Prostate gland (tissue), 2 donors: ENCODE measurements at places on chromosomes 7 and 10. TPM values are rescaled to one million over a fixed set of nuclear protein-coding genes. Genes with fewer than 3 reads are reported as not detected.

GRCh38 chr7:140342727-140343514 is 55.4 kb downstream of the SLC37A3 start:
- no peak overlapping the region for H3K27ac ChIP-seq
- no peak for DNase-seq
- H3K4me1 ChIP-seq = no peaks in the 10 kb centered on the region
- H3K4me3 ChIP-seq = no peak overlapping the region
- no peaks in the 10 kb centered on the region for H3K36me3 ChIP-seq

GRCh38 chr7:158008267-158008666 is 579.4 kb downstream of the PTPRN2 start:
- H3K4me1 ChIP-seq = no peaks in the 10 kb centered on the region
- no peaks in the 10 kb centered on the region for H3K27me3 ChIP-seq
- DNase-seq = no peak
- H3K36me3 ChIP-seq = no peaks in the 10 kb centered on the region
- no peak overlapping the region for H3K4me3 ChIP-seq

GRCh38 chr10:83816942-83817341 is 322.4 kb upstream of the GHITM start:
- no peaks in the 10 kb centered on the region for H3K27me3 ChIP-seq
- H3K4me1 ChIP-seq = no peaks in the 10 kb centered on the region
- no peak overlapping the region for H3K27ac ChIP-seq

- DNase-seq = no peak
- no peaks in the 10 kb centered on the region for H3K27me3 ChIP-seq
- no peak overlapping the region for H3K4me3 ChIP-seq
- H3K36me3 ChIP-seq = no peaks in the 10 kb centered on the region
- H3K4me1 ChIP-seq = no peaks in the 10 kb centered on the region
Measured at GRCh38 chr10:78348411-78349164, 314.9 kb downstream of the RPS24 start.

Gene HMX3
- total RNA-seq = not detected

DNA sequence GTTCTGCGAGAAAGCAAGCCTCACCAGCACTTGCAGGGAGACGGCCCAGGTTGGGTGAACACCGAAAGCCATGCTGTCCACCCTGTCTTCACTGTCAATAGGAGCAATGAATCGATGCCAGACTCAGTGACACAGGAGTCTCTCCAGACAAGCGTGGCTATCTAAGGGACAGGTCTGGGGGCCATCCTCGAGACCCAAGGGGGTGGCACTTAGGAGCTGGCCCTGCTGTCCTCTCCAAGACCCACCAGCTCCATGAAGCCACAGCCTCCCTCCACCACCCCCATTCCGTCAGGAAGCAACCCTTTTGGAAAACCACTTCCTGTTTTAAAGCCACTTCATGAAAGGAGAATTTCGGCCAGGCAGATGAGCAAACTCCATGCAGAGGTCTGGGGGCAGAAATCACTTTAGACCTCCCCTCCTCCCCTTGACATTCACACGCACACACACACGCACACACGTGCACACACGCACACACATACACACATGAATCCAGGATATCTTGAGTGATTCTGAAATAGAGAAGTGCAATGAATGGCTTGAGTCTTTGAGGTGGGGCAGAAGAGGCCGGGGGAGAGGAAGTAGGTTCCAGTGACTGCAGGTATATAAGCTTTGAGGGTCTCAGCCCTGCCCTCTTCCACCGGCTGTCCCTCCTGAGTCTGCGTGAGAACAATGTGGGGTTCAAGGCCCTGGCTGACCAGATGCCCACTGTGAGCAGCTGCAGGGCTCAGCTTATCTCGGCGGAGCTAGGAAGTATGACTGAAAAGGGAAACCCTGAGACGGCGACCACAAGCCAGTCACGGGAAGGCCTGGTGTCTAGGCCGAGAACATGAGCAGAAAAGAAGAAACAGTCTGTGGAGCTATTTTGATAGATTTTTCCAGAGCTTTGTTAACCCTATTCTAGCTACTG is 25.0 kb downstream of the RGS10 start:
- no peaks in the 10 kb centered on the region for H3K36me3 ChIP-seq
- no peaks in the 10 kb centered on the region for H3K27me3 ChIP-seq
- H3K4me1 ChIP-seq = no peaks in the 10 kb centered on the region
- no peak overlapping the region for H3K4me3 ChIP-seq
- H3K27ac ChIP-seq = no peak overlapping the region

- H3K4me3 ChIP-seq = no peak overlapping the region
- H3K27me3 ChIP-seq = no peaks in the 10 kb centered on the region
- peak overlapping the region; percentile 17 for H3K27ac ChIP-seq
- DNase-seq = no peak
Measured at GRCh38 chr7:77727936-77728701, 31.9 kb downstream of the RSBN1L start.

DNA sequence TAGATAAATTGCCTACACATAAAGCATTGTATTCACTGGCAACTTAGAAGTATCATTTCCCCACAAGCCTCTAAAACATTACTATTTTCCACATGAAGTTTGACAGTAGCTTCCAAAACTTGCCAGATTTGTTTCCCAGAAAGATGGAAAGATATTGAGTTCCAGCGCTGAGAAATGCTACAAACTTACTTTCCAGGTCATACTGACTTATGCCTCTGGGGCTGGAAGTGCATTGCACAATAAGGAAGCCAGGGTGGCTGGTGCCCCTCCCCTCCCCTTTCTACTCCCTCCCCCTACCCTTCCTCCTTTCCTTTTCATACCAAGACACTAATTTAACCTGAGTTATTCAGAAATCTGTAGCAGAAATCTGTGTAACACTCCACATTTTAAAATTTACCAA is 212.6 kb downstream of the WDR37 start:
- no peak overlapping the region for H3K27ac ChIP-seq
- H3K36me3 ChIP-seq = no peaks in the 10 kb centered on the region
- no peak for DNase-seq
- H3K4me3 ChIP-seq = no peak overlapping the region

DNA sequence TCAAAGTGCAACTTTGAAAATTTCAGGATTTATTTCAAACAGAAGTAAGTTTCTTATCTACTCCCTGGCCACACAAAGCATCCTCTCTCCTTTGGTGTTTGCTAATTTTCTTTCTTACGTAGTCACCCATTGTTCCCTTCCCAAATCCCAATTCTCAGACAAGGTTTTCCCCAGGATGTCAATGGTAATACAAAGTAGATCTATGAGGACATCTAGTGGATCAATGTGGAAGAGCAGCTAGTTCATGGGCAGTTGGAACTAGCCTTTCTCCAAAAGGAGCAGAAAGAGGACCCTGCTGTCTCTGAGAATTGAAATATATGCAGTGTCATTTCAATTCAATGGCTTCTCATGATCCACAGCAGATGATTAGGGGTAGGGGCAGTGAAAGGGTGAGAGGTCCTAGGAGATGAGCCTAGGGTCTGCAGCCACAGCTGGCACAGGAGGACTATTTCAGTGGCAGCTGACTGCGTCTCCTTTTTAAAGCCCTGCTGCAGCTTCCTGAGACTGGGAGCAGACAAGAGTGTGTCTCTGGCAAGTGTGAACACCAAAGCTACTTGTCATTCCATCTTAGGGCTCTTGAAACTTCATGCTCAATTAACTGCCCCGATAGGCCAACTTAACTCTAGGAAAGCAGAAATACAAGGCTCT is 632.6 kb downstream of the KCNMA1 start:
- DNase-seq = peak; percentile 11
- H3K4me3 ChIP-seq = no peak overlapping the region
- H3K36me3 ChIP-seq = no peaks in the 10 kb centered on the region
- no peak overlapping the region for H3K27ac ChIP-seq

GRCh38 chr7:113094517-113095249 is 8.1 kb upstream of the GPR85 start:
- H3K27me3 ChIP-seq = no peaks in the 10 kb centered on the region
- H3K4me1 ChIP-seq = no peaks in the 10 kb centered on the region
- DNase-seq = no peak
- no peak overlapping the region for H3K4me3 ChIP-seq
- H3K27ac ChIP-seq = no peak overlapping the region

Gene ACSM6
- not detected for total RNA-seq

GRCh38 chr10:59904426-59905065 is 1.8 kb downstream of the CCDC6 start:
- no peaks in the 10 kb centered on the region for H3K36me3 ChIP-seq
- H3K4me3 ChIP-seq = peak overlapping the region; percentile 67
- no peaks in the 10 kb centered on the region for H3K4me1 ChIP-seq
- DNase-seq = no peak
- no peaks in the 10 kb centered on the region for H3K27me3 ChIP-seq

DNA sequence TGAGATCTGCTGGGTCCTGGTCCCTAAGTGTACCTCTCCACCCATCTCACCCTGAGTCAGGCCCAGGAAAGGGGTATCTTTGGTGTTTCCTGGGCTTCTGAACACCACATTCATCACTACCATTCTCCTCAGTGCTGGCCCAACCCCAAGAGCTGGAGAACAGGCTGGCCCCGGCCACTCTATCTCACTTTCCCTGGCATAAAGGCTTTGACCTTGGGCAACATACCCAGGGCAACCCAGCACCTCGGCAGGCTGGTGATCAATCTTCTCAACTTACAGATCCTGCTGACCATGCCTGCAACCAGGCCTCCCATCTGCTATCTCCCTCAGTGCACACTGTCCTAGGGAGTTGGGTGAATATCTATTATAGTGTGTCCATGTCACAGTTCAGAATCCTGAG is 2.1 kb downstream of the VSIR start:
- H3K4me1 ChIP-seq = no peaks in the 10 kb centered on the region
- H3K36me3 ChIP-seq = no peaks in the 10 kb centered on the region
- H3K4me3 ChIP-seq = no peak overlapping the region
- no peak for DNase-seq
- peak overlapping the region; percentile 86 for H3K27ac ChIP-seq

Gene PANK1
- total RNA-seq = 16.0 TPM

DNA sequence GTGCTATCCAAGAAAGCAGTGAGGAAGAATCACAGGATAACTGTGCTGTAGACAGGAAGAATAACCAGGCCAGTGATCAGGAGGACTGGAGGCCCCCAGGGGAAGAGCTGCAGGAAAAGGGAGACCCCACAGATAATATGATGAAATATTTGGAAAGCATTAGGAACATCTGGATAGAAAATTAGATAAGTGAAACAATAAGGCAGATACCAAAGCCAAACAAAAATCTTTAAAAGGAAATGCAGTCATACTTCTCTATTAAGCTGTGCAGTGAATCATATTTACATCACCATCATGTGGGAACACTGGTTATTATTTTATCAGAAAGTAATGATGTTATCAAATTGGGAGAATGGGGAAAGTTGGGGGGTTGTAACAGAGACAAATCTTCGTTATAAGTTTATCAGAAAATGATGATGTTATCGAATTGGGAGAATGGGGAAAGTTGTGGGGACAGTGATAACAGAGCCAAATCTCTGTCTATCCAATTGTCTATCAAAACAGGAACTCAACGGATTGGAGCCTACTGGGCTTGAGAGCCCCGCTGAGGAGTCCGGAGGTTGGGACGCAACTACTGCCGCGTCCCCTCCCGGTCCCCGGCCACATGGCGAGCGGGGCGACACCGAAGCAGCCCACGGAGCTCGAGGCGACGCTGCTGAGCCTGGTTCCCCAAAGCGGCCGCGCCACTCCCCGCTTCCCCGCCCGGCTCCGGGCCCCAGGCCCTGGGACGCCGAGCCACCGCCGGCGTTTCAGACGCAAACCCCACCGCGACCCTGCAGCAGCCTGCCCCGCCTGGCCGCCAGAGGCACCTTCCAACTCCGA is 14.0 kb upstream of the RALA start:
- no peak for DNase-seq
- H3K4me1 ChIP-seq = no peaks in the 10 kb centered on the region
- H3K27me3 ChIP-seq = no peaks in the 10 kb centered on the region
- H3K36me3 ChIP-seq = no peaks in the 10 kb centered on the region
- no peak overlapping the region for H3K27ac ChIP-seq
- H3K4me3 ChIP-seq = peak overlapping the region; percentile 19

DNA sequence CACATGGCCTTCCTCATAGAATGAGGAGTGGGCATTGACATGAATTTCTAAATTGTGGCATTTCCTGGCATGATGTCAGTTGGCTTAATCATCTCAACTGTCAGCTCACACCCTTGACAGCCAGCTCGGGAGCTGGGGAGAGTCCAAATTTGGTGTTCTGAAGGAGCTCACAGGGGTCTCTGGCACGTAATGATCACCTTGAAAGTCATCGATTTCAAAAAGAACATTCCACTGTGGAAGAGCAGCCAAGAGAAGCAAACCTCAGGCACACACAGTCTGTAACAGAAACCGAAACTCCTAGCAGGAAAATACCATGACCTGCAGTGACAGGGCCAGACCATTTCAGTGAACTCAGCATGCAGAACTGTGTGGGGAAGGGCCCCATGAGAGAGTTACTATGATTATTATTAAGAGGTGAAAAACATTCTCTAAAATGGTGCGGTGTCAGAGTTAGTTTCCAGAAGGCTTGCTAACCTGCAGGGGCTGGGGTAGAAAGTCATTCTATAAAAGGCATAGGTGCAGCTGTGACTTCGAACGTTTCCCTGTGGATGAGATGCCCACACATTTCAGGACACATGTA is 26.4 kb upstream of the KLF6 start:
- DNase-seq = peak; percentile 52
- H3K27ac ChIP-seq = peak overlapping the region; percentile 79
- no peak overlapping the region for H3K4me3 ChIP-seq
- no peaks in the 10 kb centered on the region for H3K36me3 ChIP-seq
- no peaks in the 10 kb centered on the region for H3K27me3 ChIP-seq
- H3K4me1 ChIP-seq = peaks cover 2% of the 10 kb centered on the region
